ENCODE measurements at places on chromosomes 16 and 17.

GRCh38 chr16:46573008-46573833 is 48.0 kb downstream of the SHCBP1 start:
- no peak overlapping the region for H3K27ac ChIP-seq
- H3K4me3 ChIP-seq, result no peak overlapping the region
- H3K27me3 ChIP-seq, result no peaks in the 10 kb centered on the region
- H3K36me3 ChIP-seq, result no peaks in the 10 kb centered on the region

DNA sequence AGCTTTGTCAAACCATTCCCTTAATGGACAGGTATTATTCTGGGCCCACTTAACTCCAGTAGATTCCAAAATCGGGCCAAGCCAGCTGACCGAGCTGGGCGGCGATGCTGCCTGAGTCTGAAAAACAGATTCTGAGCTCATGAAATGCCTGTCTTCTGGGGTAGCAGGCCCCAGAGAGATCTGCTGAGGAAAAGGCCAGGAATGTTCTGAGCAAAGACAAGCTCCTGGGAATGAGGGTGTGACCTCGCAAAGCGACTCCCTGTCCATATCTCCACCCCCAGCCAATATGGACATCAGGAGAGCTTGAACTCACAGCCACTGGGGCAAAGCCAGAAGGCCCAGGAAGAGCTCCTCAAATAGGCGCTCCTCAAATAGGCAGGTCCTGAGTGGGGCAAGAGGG is 23.7 kb downstream of the ZNF423 start:
- peaks cover 5% of the 10 kb centered on the region for H3K4me1 ChIP-seq
- no peaks in the 10 kb centered on the region for H3K27me3 ChIP-seq
- H3K36me3 ChIP-seq, result no peaks in the 10 kb centered on the region
- DNase-seq, result no peak
- peak overlapping the region; percentile 81 for H3K27ac ChIP-seq

GRCh38 chr17:68210570-68211315 is 37.1 kb upstream of the AMZ2 start:
- H3K4me3 ChIP-seq, result no peak overlapping the region
- DNase-seq, result no peak
- H3K4me1 ChIP-seq, result no peaks in the 10 kb centered on the region
- no peaks in the 10 kb centered on the region for H3K36me3 ChIP-seq
- no peaks in the 10 kb centered on the region for H3K27me3 ChIP-seq

GRCh38 chr16:27341549-27341948 is 27.8 kb downstream of the IL4R start:
- no peaks in the 10 kb centered on the region for H3K4me1 ChIP-seq
- no peak for DNase-seq
- H3K4me3 ChIP-seq, result no peak overlapping the region
- H3K27ac ChIP-seq, result no peak overlapping the region
- no peaks in the 10 kb centered on the region for H3K27me3 ChIP-seq
- no peaks in the 10 kb centered on the region for H3K36me3 ChIP-seq

DNA sequence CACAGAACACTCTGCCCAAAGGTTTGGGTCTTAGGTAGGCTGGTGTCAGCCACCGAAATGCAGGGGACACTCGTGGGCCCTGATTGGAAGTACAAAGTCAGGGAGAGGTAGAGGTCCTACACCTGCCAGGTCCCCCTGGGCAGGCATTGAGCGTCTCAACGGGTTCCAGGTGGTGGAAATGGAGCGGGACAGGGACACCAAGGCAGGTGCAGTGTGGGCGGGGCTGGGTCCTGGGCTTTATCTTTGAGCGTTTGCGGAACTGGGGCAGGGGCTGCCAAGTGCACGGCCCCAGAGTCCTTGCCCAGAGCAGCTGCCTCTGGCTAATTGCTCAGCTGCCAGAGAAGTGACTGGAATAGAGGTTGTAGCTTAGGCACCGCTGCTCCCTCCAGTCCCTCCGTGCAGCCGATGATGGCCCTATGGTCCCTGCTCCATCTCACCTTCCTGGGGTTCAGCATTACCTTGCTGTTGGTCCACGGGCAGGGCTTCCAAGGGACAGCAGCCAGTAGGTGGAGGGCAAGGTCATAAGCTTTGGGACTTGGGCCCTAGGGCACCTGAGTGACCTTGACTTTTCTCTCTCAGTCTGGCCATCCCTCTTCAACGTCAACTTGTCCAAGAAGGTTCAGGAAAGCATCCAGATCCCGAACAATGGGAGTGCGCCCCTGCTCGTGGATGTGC is at the start of gene ZACN:
Gene ZACN (plus strand): TSS at position 323 of the 675 bp plus-strand sequence. CDS start 83 bp downstream, at position 406.
- peaks cover 45% of the 10 kb centered on the region for H3K27me3 ChIP-seq
- H3K4me1 ChIP-seq, result peaks cover 5% of the 10 kb centered on the region
- H3K27ac ChIP-seq, result no peak within 1 kb of the TSS
- peaks cover 18% of the 10 kb centered on the region for H3K36me3 ChIP-seq
- no peak within 1 kb of the TSS for H3K4me3 ChIP-seq

DNA sequence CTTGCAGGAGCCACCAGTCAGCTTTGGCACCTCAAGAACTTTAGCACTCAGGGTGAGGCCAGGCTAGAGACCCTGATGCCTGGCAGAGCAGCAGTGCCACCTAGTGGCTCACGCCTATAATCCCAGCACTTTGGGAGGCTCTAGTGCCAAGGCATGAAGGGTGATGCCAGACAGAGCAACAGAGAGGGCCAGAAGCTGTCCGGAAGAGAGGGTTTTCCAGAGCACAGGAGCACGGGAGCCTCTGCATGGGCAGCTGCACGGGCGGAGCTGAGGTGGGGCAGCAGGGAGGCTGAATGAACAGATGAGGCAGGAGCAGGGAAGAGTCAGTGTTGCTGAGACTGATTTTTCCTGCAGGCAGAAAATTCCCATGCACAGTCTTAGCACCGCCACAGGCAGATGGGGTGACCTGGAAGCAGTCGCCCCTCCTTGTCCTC is 38.9 kb downstream of the MYH3 start:
- H3K4me1 ChIP-seq, result no peaks in the 10 kb centered on the region
- no peaks in the 10 kb centered on the region for H3K36me3 ChIP-seq
- no peak overlapping the region for H3K4me3 ChIP-seq
- H3K27me3 ChIP-seq, result no peaks in the 10 kb centered on the region
- DNase-seq, result peak; percentile 75

GRCh38 chr16:66936462-66936861 is 1.1 kb downstream of the CES2 start:
- DNase-seq, result no peak
- peak overlapping the region; percentile 93 for H3K27ac ChIP-seq
- peak overlapping the region; percentile 96 for H3K4me3 ChIP-seq
- peaks cover 44% of the 10 kb centered on the region for H3K36me3 ChIP-seq
- H3K4me1 ChIP-seq, result peaks cover 14% of the 10 kb centered on the region

DNA sequence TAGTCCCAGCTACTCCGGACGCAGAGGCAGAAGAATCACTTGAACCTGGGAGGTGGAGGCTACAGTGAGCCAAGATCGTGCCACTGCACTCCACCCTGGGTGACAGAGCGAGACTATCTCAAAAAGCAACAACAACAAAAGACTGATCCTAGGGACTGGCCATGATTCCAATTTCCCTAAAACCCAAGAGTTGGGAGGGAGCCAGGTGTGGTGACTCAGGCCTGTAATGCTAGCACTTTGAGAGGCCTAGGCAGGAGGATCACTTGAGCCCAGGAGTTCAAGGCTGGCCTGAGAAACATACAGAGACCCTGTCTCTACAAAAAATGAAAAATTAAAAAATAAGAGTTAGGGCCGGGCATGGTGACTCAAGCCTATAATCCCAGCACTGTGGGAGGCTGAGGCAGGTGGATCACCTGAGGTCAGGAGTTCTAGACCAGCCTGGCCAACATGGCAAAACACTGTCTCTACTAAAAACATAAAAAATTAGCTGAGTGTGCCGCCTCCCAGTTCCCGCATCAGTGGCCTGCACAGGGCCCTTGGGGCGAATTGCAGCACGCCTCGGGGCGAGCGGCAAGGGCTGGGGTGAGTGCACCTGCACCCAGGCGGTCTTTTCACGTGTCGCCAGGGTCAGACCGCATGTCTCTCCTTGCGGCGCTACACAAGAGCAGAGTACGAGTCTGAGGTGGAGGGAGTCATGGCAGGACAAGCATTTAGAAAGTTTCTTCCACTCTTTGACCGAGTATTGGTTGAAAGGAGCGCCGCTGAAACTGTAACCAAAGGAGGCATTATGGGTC is 40.8 kb downstream of the CDH3 start:
- H3K4me3 ChIP-seq, result no peak overlapping the region
- H3K36me3 ChIP-seq, result no peaks in the 10 kb centered on the region
- no peaks in the 10 kb centered on the region for H3K4me1 ChIP-seq
- no peak overlapping the region for H3K27ac ChIP-seq

GRCh38 chr16:81263470-81264220 is 25.2 kb downstream of the BCO1 start:
- no peak overlapping the region for H3K4me3 ChIP-seq
- no peaks in the 10 kb centered on the region for H3K27me3 ChIP-seq
- DNase-seq, result no peak
- no peaks in the 10 kb centered on the region for H3K4me1 ChIP-seq

DNA sequence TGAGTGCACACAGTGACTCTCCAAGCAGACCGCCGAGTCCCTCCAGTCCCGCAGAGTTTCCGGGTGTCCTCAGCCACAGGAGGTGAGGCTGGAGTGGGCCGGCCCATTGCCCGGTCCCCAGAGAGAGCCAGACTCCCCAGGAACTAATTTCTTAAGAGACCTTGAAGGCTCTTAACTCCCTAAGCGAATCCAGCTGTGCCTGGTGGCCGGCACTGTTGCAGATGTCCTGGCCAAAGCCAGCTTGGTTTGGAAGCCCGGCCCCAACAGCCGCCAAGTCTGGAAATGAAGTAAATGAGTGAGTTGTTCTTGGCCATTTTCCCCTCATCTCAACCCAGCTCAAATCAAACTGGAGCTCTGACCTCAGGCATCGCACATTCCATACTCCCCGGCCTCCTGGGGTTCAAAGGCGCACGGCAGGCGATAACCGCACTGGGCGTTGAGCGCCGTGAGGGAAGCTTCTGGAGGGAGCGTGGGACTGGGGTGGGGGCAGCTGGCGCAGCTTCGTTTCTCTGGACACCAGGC is 42.0 kb downstream of the CMIP start:
- DNase-seq, result no peak
- H3K27ac ChIP-seq, result no peak overlapping the region
- H3K4me3 ChIP-seq, result no peak overlapping the region
- H3K36me3 ChIP-seq, result no peaks in the 10 kb centered on the region

- no peak for DNase-seq
- H3K4me1 ChIP-seq, result no peaks in the 10 kb centered on the region
- H3K27ac ChIP-seq, result no peak overlapping the region
- no peak overlapping the region for H3K4me3 ChIP-seq
Observed at GRCh38 chr16:56777001-56777400, 47.1 kb downstream of the NUP93 start.

DNA sequence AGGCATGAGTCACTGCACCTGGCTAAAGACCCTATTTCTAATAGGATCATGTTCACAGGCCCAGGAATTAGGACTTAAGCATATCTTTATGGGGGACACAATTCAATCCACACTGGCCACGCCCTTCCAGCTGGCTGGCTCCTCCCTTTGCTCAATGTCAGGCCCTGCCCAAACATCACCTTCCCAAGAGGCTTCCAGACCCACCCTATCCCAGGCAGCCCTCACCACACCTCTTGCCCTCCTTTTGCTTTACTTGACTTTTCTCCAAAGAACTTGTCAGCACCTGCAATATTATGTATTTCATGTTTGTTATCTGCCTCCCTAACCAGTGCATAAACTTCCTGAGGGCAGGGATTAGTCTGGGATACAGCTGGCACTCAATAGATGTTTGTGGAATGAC is 109.6 kb upstream of the CDH5 start:
- H3K27me3 ChIP-seq, result no peaks in the 10 kb centered on the region
- H3K4me3 ChIP-seq, result no peak overlapping the region
- no peaks in the 10 kb centered on the region for H3K4me1 ChIP-seq
- H3K27ac ChIP-seq, result no peak overlapping the region

GRCh38 chr16:50836121-50836621 is 94.3 kb downstream of the CYLD start:
- no peaks in the 10 kb centered on the region for H3K27me3 ChIP-seq
- H3K27ac ChIP-seq, result no peak overlapping the region

GRCh38 chr17:46173153-46173552 is 20.1 kb downstream of the KANSL1 start:
- H3K36me3 ChIP-seq, result peaks cover 26% of the 10 kb centered on the region
- no peaks in the 10 kb centered on the region for H3K27me3 ChIP-seq
- H3K4me1 ChIP-seq, result peaks cover 4% of the 10 kb centered on the region
- H3K4me3 ChIP-seq, result no peak overlapping the region
- H3K27ac ChIP-seq, result no peak overlapping the region
- no peak for DNase-seq

DNA sequence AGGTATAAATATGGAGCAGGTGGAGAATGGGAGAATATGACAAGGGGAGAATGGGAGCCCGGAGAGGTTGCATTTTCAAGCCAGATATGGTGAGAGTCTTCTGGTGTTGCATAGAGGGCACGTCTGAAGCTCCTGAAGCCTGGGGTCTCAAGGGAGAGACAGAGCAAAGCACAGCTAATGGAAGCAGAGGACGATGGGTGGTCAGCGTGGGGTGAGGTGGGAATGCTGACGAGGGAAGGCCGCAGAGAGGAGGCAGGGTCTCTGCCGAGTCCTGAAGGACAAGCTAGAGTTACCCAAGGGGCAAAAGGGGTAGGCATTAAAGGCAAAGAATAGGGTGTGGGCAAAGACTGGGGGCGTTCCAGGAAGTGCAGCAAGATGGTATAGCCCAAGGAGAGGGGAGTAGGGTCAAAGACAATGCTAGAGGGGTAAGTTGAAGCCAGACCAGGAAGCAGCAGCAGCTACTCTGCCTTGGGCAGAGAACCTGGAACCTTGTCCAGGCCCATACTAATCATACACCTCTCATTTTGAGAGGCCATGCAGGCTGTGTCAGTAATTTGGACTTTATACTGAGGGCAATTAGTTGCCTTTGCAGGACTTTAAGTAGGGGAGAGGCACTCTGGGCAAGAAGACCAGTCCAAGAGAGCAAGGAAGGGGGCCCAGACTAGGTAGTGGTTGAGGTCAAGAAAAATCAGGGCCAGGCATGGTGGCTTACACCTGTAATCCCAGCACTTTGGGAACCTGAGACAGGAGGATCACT is 2.7 kb downstream of the OTOP3 start:
- DNase-seq, result no peak
- peaks cover 18% of the 10 kb centered on the region for H3K27me3 ChIP-seq
- no peaks in the 10 kb centered on the region for H3K4me1 ChIP-seq
- H3K4me3 ChIP-seq, result no peak overlapping the region

- DNase-seq, result peak; percentile 83
- no peaks in the 10 kb centered on the region for H3K27me3 ChIP-seq
- no peaks in the 10 kb centered on the region for H3K36me3 ChIP-seq
- no peak overlapping the region for H3K4me3 ChIP-seq
- peak overlapping the region; percentile 35 for H3K27ac ChIP-seq
Observed at GRCh38 chr17:350706-351448, 1.7 kb downstream of the RPH3AL start.

GRCh38 chr16:68246121-68246520 is 948 bp downstream of the PLA2G15 start:
- H3K4me3 ChIP-seq, result peak overlapping the region; percentile 96
- peaks cover 5% of the 10 kb centered on the region for H3K4me1 ChIP-seq
- no peaks in the 10 kb centered on the region for H3K27me3 ChIP-seq

DNA sequence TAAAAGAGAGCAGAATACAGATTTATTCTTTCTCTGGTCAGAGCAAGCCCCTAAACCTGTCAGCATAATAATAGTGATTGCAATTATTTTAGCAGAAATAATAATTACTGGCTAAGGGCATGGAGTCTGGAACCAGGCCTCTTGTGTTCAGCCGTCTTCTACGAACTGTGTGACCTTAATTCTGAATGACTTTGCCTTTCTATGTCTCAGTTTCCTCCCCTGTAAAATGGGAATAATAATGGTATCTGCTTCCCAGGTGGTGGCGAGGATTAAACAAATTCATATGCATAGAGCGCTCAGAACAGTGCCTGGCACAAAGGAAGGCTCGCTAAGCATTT is 33.4 kb downstream of the RAB11FIP4 start:
- no peaks in the 10 kb centered on the region for H3K36me3 ChIP-seq
- no peak overlapping the region for H3K4me3 ChIP-seq
- no peak overlapping the region for H3K27ac ChIP-seq
- no peak for DNase-seq
- H3K27me3 ChIP-seq, result no peaks in the 10 kb centered on the region

Measured in Peyer's patch (tissue), 4 donors.